ENCODE measurements at places on chromosomes 3 and 15.

DNA sequence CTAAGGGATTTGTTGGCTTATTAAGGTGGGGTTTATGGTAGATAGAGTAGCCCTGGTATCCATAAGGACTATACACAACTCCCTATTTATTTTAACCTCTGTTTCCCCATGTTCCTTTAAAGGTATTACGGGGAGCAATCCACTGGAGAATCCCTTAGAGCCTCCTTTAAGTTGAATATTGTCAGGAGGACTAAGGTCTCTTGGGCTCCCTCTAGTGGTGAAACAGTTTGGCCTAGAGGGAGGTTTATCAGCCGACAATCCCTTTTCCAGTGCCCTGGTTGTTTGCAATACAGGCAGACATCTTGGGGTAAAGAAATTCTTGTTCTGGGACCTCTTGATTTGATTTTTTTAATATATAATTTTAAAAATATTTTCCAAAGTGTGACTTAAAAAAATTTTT is 12.9 kb downstream of the OPA1 start:
- peak; percentile 65 for DNase-seq

- DNase-seq = no peak
These were observed 18.3 kb upstream of the MYH15 start for GRCh38 chr3:108528459-108529252.

- DNase-seq = no peak
These were observed 346.3 kb downstream of the DIPK2A start for GRCh38 chr3:144317961-144318360.

DNA sequence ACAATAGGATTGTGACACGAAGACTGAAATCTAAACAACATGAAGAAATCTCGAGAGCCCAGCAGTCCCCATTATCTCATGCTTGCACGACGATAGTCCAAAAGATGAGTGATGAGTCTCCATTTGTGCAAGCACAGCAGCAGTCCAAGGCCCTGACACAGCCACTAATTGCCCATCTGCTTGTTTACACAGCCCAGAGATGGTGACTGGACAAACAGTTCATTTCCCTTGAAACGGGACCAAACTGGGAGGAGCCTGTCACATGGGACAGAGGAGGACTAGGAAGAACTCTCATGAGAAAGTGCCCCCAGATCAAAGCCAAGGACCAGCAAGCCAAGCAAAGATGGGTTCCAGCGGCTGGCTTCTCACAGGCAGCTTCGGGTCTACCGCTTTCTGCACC is 121.0 kb downstream of the GREM1 start:
- DNase-seq = peak; percentile 99

DNA sequence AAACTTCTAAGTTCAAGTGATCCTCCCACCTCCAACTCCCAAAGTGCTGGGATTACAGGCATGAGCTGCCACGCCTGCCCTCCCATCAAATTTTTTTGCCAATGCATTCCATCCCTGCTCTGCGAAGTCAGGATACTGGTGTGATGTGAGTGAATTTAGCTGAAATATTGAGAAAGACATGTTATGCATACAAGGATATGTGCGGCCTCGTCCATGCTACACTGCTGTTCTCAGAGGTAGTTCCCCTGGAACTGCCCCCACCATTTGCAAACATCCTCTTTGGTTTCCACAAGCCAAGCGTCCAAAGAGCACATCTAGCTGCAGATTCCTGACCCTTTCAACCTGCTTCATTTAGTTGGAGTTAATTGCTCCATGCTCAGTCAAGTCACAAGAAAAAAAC is 36.5 kb upstream of the BCL2A1 start:
- DNase-seq = no peak

GRCh38 chr3:179391906-179392305 is 44.4 kb downstream of the MFN1 start:
- no peak for DNase-seq

- no peak for DNase-seq
These were observed 54.8 kb upstream of the CHRM5 start for GRCh38 chr15:33913459-33913858.

DNA sequence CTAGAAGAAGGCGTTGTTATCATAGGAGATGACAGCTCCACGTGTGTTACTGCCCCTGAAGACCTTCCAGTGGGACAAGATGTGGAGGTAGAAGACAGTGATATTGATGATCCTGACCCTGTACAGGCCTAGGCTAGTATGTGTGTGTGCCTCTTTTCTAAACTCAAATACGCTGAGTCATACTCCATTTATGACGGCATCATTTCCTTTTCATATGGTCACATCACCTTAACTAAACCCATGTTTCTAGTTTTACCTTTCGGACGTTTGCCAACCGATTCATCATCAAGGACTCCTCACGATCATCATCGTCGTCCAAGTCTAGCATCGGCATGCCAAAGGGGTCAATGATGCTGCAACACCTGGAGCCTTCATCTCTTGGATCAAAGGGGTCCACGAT is 149.0 kb downstream of the CBLB start:
- DNase-seq = no peak

DNA sequence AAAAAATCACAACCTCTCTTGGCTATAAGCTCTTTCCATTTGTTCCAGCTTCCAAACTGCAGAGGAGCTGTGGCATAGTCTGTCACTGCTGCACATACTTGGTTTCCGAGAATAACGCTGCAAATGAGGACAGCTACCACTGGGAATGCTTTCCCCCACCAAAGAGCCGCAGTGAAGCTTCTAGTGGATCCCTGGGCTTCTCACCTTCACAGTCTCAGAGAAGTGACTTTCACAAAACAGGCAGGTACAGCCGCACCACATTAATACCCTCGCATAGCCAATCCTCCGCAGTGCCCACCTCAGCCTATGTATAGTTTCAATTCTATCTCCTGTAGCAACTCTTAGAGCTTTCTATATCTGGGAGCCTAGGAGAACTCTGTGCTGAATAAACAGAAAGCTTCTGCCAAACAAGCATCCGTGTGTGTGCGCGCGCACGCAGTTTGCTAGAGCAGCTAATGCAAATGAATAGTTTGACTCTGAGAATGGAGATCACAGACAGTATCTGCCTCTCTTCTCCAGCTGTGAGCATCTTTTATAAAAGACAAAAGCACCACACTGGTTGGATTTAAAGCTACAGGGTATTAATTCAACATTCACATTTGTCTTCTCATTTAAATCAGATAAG is 81.9 kb upstream of the PLXND1 start:
- peak; percentile 72 for DNase-seq

Data from AG10803 (cell line).